ENCODE measurements at places on chromosomes 5 and 9.

DNA sequence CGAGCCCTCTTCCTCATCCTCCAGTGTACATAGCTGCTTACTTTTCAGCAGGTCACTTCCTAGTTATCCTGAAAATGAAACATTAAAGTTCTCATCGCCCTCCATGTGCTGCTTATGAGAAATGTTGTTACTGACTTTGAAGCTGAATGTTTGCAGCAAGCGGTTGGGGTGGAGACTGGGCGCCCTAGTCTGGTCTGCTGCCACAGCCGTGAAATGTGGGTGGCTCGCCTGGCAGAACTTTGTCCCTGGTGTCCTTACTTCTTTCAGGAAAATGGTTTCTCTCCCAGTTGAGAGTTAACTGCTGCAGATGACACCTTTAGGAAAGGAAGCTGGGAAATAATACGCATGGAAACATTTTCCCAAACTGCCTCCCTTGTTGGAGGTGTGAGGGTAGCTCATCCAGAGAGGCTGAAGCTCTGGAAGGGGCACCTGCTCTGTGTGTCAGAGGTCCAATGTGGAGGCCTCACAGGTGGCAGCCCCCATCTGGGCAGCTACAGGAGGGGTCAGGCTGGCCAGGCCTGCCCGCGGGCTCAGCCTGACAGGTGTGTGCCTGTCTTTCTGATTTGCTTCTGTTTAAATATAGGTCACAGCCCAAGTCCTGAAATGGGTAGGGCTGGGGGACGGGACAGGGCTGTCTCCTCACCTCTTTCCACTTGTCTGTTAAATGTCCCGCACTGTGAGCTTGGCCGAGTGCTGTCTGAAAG lies 24.0 kb downstream of the TRAF2 start:
- DNase-seq: no peak

DNA sequence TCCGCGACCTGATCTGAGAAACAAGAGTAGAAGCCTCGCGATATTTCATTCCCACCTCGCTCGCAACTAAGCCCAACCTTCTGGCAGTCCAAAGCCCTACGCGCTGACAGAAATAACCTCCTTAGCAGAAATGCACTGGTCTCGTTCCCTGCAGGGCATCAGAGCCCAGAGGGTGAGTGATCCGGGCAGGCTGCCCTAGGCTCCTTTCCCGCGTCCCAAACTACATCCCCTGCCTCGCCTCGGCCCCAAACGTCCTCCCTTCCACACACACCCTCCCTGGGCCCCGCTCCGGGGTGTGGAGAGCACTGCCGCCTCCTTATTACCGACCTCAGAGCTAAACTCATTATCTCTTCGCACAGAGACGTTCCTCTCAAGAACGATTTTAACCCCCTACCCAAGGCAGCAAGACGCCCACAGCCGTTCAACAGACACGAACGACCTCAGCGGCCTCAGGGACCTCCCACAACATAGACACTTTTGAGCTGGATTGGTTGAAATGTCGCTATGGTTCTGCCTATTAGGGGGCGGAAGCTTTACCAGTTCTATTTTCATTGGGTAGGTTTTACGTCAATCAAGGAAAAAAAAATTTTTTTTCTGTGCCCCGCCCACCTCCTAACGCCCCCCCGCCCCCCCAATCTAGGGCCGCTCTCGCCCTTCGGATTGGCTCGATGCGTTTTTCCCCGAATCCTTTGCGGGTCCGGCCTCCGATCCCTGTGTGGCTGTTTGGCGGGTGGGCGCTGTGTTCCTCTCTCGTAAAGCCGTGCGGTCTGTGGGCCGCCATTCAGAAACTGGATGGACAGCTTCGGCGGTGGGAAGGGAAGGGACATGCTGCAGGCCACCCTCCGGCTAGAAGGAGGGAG lies at the start of gene CETN3:
TSS of gene CETN3 (minus strand) at position 439 of the 860 bp plus-strand sequence. CDS start at position 344, 95 bp downstream.
- peak; percentile 94 for DNase-seq

- no peak for DNase-seq
Observed at GRCh38 chr9:6149315-6149714, 66.3 kb upstream of the IL33 start.

GRCh38 chr5:165328846-165329245 lies 1823.4 kb downstream of the MAT2B start:
- no peak for DNase-seq

- no peak for DNase-seq
Observed at GRCh38 chr9:77725820-77726219, 77.7 kb upstream of the GNA14 start.

DNA sequence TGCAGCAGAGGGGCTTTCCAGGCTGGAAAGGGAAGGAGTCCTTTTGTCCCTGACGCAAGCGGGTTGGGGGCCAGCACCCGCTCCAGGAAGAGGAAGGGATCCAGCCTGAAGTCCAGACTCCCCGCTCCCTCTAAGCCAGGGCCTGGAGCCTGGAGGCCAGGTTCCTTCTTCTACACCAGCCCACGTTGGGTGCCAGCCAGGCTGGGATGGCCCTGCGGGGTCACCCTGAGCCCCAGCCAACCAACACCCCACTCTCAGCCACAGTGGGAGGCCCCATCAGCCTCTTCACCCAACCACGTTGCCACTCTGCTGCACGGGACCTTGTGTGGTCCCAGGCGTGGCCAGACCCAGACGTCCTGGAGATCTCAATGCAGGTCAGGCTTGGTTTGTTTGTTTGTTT lies 970 bp upstream of the FUT7 start:
- DNase-seq: no peak

GRCh38 chr5:126872561-126873354 lies 95.8 kb downstream of the LMNB1 start:
- DNase-seq: no peak

- DNase-seq: no peak
Observed at GRCh38 chr5:118882666-118883065, 105.7 kb downstream of the DTWD2 start.

- peak; percentile 93 for DNase-seq
Observed at GRCh38 chr9:71758785-71759184, 9.5 kb downstream of the CEMIP2 start.

GRCh38 chr5:15304914-15305834 lies 194.8 kb upstream of the FBXL7 start:
- no peak for DNase-seq

GRCh38 chr9:114094971-114095370 lies 4.1 kb downstream of the KIF12 start:
- DNase-seq: no peak

DNA sequence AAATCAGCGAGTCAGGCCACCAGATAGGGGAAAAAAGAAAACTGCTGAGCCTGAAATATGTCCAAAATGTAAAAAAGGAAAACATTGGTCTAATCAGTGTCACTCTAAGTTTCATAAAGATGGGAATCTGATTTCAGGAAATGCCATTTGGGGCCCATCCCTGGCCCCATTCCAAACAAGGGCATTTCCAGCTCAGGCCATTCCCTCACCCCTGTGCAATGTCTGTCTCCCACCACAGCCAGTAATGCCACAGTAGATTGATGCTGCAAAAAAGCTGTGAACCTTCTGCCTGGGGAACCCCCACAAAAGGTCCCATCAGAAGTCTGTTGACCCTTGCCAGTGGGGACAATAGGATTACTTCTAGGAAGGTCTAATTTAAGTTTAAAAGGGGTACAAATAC lies 199.6 kb downstream of the YTHDC2 start:
- no peak for DNase-seq

DNA sequence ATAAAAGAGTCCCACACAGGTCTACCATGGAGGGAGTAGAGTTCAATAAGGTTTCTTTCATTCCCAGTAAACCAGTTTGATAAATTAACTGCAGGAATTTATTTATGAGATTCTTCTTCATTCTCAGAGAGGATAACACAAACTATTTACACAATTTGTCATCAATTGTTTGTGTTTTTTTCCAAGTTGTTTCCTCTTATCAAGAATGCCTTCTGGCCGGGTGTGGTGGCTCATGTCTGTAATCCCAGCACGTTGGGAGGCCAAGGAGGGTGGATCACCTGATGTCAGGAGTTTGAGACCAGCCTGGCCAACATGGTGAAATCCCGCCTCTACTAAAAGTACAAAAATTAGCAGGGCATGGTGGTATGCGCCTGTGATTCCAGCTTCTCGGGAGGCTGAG lies 216.7 kb downstream of the MLLT3 start:
- DNase-seq: no peak

GRCh38 chr5:74424162-74424868 lies 216.2 kb downstream of the ENC1 start:
- DNase-seq: no peak

DNA sequence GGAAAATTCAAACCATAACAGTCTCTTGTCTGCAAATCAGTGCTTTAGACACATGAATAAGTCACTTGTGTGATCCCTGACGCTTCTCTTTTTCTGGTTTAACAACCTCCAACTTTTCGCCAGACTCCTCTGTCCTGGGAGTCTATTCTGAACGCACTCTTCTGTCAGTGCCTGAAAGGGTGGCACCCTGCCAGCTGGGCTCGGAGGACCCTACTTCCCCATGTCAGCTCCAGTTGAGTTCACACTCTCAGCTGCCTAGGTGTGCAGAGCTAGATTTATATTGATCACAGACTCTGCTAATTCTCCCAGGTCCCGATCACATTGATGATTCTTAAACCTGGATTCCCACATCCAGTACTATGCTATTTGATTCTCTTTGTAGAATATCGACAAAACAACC lies 649.1 kb downstream of the BNC2 start:
- no peak for DNase-seq

- DNase-seq: no peak
Observed at GRCh38 chr5:142810743-142811290, 40.6 kb downstream of the ARHGAP26 start.

DNA sequence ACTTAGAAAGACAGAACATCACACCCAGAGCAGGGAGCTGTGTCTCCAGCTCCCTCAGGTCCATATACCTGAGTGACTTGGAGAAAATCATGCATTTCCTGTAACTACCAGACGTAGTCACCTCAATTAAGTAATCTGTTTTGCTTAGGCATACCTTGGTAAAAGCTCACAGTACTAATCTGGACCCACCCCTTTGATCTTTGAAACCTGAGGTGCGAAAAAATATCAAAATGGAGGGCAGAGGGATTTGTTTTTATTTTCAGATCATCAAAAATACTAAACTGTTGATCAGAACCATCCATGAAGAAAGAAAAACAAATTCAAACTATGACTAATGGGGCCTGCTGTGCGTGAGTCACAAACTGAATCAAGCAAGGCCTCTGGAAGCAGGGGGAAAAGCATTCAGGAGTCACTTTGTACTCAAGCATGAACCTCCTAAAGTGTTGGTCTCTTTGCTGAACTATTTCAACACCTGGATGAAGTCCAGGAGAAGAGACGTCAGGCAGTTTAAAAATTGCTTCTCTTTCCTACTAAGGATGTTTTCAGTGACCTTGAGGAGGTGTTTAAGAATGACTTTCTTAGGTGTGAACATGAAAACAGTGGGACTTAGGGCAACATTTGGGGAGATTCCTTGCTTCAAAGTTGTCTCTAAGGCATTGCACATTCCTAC lies 76.3 kb downstream of the MUSK start:
- no peak for DNase-seq

DNA sequence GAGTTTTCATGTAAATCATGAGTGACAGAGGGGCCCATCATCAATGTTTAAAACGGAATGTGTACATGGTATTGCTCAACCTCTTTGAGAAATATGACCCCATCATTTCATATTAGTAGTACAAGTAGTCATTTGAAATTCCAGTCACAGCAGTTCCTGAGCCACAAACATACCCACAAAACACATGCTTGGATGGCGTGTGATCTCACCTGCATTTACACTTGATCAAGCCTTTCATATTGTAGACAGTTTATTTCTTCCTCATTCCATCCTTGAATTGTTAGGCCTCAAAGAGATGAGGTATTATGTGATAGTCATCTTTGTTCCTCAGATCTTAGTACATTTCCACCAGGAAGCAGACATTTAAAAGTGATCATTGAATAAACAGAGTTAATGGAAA lies 96.8 kb upstream of the TAS2R1 start:
- DNase-seq: no peak

GRCh38 chr9:112445196-112445595 lies 41.4 kb upstream of the KIAA1958 start:
- DNase-seq: no peak

GRCh38 chr5:19210886-19211285 lies 777.1 kb downstream of the CDH18 start:
- DNase-seq: no peak

DNA sequence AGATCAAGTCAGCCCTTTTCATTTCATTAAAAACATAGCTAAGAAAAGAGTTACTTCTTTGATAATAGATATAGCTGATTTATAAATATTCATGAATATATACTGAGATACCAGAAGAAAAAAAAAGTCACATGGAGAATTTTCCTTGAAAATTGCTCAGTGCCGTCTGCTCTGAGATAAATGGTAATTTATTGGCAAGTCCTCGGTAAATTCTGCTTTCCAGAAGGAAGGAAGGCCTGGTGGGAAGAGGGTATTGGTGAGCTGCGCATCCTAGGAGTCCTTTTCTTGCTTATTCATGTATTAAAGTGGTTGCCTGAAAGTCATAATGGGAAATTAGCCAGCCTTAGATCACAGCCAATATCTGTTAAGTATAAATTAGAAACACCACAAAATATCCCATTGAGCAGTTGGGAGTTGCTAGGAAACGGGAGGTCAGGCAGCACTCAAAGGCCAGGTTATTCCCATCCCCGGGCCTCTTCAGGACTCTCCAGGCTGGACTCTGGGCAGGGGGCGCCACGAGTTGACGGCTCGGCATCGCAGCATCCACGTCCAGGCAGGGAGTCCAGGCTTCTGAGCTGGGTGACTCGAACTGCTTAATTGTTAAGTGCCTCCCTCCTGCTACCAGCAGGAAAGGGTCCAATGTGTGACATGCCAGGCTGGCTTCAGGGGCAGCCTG lies 116.7 kb upstream of the RETREG1 start:
- no peak for DNase-seq

GRCh38 chr5:50672663-50673062 lies 6.2 kb downstream of the PARP8 start:
- DNase-seq: no peak

DNA sequence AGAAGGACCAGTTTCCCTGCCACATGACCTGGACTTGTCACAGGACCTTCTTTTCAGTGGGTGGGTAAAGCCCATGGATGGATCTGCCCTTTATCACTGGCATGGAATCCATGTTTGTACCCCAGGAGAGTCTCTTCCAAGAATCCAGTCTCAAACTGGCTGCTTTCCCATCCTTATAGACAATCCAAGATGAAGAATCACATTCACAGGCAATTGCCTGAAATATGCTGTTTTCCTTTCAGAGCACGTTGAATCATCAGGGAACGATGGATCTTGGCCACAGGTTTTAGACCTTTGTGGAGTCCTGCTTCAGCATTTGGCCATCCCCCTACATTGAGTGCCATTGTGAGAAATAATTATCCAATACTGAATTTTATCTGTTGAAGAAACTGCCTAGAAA lies 319.8 kb downstream of the ASTN2 start:
- DNase-seq: no peak

- no peak for DNase-seq
Observed at GRCh38 chr5:59789894-59790293, 103.6 kb downstream of the PDE4D start.

- DNase-seq: no peak
Observed at GRCh38 chr5:171432076-171432475, 12.6 kb downstream of the FGF18 start.
